ENCODE measurements at places on chromosomes 6 and 20. TPM values are rescaled to one million over a fixed set of nuclear protein-coding genes. Genes with fewer than 3 reads are reported as not detected.

GRCh38 chr20:36720510-36720909 is 25.4 kb downstream of the NDRG3 start:
- no peak overlapping the region for H3K27ac ChIP-seq
- H3K4me1 ChIP-seq = no peaks in the 10 kb centered on the region
- H3K27me3 ChIP-seq = no peaks in the 10 kb centered on the region
- DNase-seq = no peak
- H3K4me3 ChIP-seq = no peak overlapping the region

DNA sequence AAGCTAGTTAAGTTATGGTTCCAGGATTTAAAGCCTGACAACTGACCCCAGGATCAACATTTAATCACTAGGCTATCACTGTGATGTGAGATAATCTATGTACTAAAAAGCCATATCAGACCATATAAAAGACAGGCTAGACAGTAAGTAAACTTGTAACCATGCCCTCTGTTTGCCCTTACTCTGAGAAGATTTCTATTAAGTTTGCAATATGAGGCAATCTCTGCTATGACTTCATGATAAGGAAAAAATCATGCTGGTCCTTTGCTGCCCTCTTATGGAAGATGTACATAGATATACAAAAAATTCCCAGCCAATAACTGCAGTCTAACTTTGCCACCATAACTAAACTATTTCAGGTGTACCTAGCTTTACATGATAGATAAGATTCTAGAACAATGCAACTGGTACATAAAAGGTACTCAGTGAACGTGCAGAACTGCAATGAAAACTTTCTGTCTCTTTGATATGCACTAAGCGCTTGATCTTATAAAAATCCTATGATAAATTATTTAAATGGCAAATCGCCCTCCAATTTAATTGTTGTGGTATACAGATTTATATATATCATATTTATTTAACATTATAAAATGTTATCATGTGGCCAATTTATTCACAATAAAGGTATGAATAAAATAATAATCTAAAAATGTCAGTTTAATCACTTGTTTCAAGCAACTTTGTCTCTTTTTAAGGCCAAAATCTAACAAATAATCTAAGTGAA is 70.5 kb downstream of the FAM217A start:
- no peak overlapping the region for H3K27ac ChIP-seq
- H3K27me3 ChIP-seq = no peaks in the 10 kb centered on the region
- no peak overlapping the region for H3K4me3 ChIP-seq
- peaks cover 7% of the 10 kb centered on the region for H3K4me1 ChIP-seq
- H3K36me3 ChIP-seq = no peaks in the 10 kb centered on the region
- no peak for DNase-seq

The CPXM1 gene
- total RNA-seq = 3.6 TPM

DNA sequence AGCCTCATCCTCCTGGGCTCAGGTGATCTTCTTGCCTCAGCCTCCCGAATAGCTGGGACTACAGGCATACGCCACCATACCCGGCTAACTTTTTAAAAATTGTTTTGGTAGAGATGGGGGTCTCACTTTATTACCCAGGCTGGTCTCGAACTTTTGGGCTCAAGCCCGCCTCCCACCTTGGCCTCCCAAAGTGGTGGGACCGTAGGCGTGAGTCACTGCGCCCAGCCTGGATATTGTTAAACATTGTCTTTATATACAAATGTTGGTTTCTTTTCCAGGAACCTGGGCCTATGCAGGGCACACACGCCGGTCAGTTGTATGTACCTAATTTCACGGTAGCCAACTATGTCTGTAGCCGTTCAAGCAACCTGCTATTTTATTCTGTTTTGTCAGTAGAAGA is 60.1 kb downstream of the SYNJ2 start:
- H3K4me1 ChIP-seq = peaks cover 18% of the 10 kb centered on the region
- H3K27me3 ChIP-seq = no peaks in the 10 kb centered on the region
- H3K4me3 ChIP-seq = no peak overlapping the region
- no peak for DNase-seq
- no peak overlapping the region for H3K27ac ChIP-seq
- H3K36me3 ChIP-seq = no peaks in the 10 kb centered on the region

DNA sequence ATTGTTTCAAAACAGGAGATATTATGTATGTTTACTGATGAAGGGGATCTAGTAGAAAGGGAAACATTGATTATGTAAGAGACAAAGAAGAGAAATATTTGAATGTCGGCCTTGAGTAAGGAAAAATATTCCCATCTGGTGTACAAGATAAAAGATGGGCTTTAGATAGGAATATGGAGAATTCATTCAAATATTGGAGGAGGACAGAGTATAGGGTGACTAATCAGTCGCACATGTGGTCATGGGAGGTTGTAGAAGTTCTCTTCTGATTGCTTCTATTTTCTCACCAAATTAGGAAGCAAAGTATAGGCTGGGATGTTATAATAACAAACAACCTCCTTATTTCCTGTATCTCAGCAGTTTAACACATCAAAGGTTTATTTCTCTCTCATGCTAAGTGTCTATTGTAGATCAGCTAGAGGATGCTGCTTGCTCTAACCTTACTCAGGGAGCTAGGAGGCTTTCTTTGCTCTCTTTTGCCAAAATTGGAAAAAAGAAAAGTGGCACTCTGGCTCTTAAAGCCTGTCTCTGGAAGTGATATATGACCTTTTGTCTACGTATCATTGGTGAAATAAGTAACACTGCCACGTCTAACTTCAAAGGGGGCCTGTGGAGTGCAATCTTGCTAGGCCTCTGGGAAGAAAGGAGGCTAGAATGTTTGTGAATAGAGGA is 1.2 kb upstream of the HDDC2 start:
- no peaks in the 10 kb centered on the region for H3K27me3 ChIP-seq
- H3K27ac ChIP-seq = peak overlapping the region; percentile 93
- H3K4me3 ChIP-seq = no peak overlapping the region
- H3K36me3 ChIP-seq = peaks cover 4% of the 10 kb centered on the region
- no peak for DNase-seq
- peaks cover 9% of the 10 kb centered on the region for H3K4me1 ChIP-seq

The C6orf141 gene
- total RNA-seq = 1.5 TPM

GRCh38 chr6:114068116-114068515 is 97.2 kb upstream of the HDAC2 start:
- H3K27me3 ChIP-seq = no peaks in the 10 kb centered on the region
- no peak overlapping the region for H3K4me3 ChIP-seq
- DNase-seq = no peak
- no peaks in the 10 kb centered on the region for H3K36me3 ChIP-seq

- H3K27ac ChIP-seq = no peak overlapping the region
- no peak for DNase-seq
- H3K4me3 ChIP-seq = no peak overlapping the region
Observed at GRCh38 chr6:87027021-87027420, 67.9 kb downstream of the CGA start.

The CD24 gene
- 24.2 TPM for total RNA-seq

DNA sequence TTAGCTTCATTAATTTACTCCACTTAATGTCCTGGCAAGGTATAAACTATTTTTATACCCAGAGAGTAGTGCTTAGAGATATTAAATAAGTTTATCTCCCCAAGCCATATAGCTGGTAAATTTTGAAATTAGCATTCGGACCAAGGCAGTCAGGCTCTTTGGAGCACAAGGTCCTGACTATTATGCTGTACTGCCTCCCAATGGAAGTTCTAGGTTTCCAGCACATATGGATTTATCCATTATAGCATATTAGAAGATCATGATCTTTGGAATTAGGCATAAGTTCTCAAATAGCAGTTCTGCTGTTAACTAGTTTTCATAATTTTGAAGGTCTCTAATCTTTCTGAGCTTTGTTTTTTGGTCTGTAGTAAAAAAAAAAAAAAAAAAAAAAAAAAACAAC is 835.3 kb upstream of the EPHA7 start:
- no peaks in the 10 kb centered on the region for H3K36me3 ChIP-seq
- DNase-seq = no peak
- H3K4me1 ChIP-seq = no peaks in the 10 kb centered on the region
- H3K4me3 ChIP-seq = no peak overlapping the region

DNA sequence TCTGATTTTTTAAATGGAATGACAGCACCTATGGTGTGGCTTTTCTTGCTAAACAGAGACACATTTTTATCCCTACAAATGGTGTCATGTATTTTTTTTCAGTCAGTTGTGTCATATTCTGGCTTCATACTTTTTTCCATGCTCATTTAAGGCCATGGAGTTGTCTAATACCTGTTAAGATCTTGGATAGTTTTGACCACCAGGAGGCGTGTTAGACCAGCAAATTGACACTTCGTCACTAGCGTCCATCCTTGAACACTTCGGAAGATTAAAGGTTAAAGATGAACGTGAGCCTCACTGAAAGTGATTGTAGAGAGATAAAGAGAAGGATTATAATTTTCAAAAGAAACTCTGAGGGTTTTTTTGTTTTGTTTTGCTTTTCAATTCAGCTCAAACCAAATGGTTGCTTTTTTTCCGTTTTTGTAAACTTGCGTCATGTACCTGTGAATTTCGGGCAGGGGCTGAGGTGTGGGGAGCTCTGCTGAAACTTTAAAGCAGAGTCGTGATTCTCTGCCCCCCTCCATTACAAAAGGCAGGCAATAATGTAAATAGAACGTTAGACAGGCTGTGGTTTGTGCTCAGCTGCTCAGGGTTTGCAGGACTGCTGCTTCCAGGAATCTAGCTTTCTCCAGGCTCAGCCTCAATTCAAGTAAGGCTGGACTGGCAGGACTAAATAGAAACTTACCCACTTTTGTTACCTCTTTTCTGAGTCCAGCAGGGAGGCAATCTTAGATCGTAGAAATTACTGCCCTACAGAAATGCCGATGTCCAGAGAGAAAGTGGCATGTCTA is 245.1 kb downstream of the FOXA2 start:
- H3K27ac ChIP-seq = no peak overlapping the region
- no peaks in the 10 kb centered on the region for H3K36me3 ChIP-seq
- DNase-seq = no peak
- H3K4me3 ChIP-seq = no peak overlapping the region
- H3K4me1 ChIP-seq = no peaks in the 10 kb centered on the region

GRCh38 chr6:67594366-67594765 is 1040.7 kb upstream of the ADGRB3 start:
- H3K4me3 ChIP-seq = no peak overlapping the region
- H3K27me3 ChIP-seq = no peaks in the 10 kb centered on the region
- H3K27ac ChIP-seq = no peak overlapping the region
- DNase-seq = no peak
- H3K4me1 ChIP-seq = no peaks in the 10 kb centered on the region
- no peaks in the 10 kb centered on the region for H3K36me3 ChIP-seq

DNA sequence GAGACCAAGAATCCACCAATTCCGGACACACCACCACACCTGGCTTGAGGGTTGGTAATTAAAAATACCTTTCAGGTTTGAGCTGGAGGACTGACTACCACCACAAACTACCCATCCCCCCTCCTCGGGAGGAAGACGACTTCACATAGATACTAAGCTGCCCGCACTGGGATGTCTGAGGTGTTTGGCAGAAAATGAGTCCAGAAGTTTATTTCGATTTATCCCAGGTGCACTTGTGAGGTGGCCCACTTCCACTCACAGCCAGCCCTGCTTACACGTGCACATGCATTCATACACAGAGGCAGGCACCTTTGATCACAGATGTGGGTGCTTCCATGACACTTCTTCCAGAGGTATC is 187.1 kb downstream of the ID4 start:
- no peak for DNase-seq
- no peak overlapping the region for H3K4me3 ChIP-seq
- H3K27ac ChIP-seq = no peak overlapping the region
- no peaks in the 10 kb centered on the region for H3K36me3 ChIP-seq
- no peaks in the 10 kb centered on the region for H3K4me1 ChIP-seq
- H3K27me3 ChIP-seq = no peaks in the 10 kb centered on the region

The GLP1R gene
- total RNA-seq = 0.09 TPM

GRCh38 chr6:45679631-45680030 is 301.9 kb upstream of the SUPT3H start:
- no peaks in the 10 kb centered on the region for H3K4me1 ChIP-seq
- no peak for DNase-seq
- no peaks in the 10 kb centered on the region for H3K36me3 ChIP-seq
- no peak overlapping the region for H3K4me3 ChIP-seq

The RBPJL gene
- not detected for total RNA-seq

- no peak overlapping the region for H3K27ac ChIP-seq
- H3K27me3 ChIP-seq = no peaks in the 10 kb centered on the region
- no peak overlapping the region for H3K4me3 ChIP-seq
Observed at GRCh38 chr6:21694168-21694567, 100.6 kb downstream of the SOX4 start.

GRCh38 chr6:11011787-11012234 is 32.3 kb downstream of the ELOVL2 start:
- no peaks in the 10 kb centered on the region for H3K4me1 ChIP-seq
- no peak overlapping the region for H3K27ac ChIP-seq
- no peak overlapping the region for H3K4me3 ChIP-seq
- DNase-seq = no peak
- H3K27me3 ChIP-seq = no peaks in the 10 kb centered on the region

- H3K27ac ChIP-seq = no peak overlapping the region
- H3K4me1 ChIP-seq = no peaks in the 10 kb centered on the region
- no peak overlapping the region for H3K4me3 ChIP-seq
- H3K27me3 ChIP-seq = no peaks in the 10 kb centered on the region
Observed at GRCh38 chr6:107550241-107550840, 60.4 kb downstream of the SOBP start.

The DDRGK1 gene
- 113 TPM for total RNA-seq

- peaks cover 4% of the 10 kb centered on the region for H3K36me3 ChIP-seq
- H3K27me3 ChIP-seq = no peaks in the 10 kb centered on the region
- H3K4me3 ChIP-seq = no peak overlapping the region
Observed at GRCh38 chr6:129606664-129607063, 103.3 kb downstream of the ARHGAP18 start.

GRCh38 chr6:49939993-49940498 is 23.9 kb downstream of the DEFB114 start:
- H3K4me1 ChIP-seq = no peaks in the 10 kb centered on the region
- H3K27me3 ChIP-seq = no peaks in the 10 kb centered on the region
- no peak overlapping the region for H3K27ac ChIP-seq
- no peak for DNase-seq
- no peaks in the 10 kb centered on the region for H3K36me3 ChIP-seq
- H3K4me3 ChIP-seq = no peak overlapping the region

GRCh38 chr20:61815678-61816077 is 250.0 kb downstream of the TAF4 start:
- H3K36me3 ChIP-seq = no peaks in the 10 kb centered on the region
- H3K27me3 ChIP-seq = no peaks in the 10 kb centered on the region
- no peak overlapping the region for H3K27ac ChIP-seq
- no peak for DNase-seq
- no peak overlapping the region for H3K4me3 ChIP-seq

DNA sequence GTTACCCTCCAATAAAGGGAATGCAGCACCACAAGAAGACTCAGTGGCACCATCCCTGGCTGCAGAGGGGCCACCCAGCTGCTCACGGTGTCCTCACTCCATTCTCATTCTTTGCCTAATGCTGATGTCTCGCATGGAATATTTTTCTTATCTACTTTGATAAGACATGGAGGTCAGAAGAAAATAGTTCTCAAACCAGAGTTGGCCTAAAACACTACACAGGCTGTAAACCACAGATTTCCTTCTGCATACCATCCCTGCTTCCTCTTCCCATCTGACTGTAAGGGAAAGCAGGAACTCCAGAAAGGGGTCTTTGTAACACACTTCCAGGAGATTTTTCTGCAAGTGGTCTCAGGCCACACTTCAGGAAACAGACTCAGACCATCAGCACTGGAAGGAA is 43.1 kb upstream of the CD93 start:
- H3K27ac ChIP-seq = no peak overlapping the region
- no peaks in the 10 kb centered on the region for H3K27me3 ChIP-seq
- no peaks in the 10 kb centered on the region for H3K36me3 ChIP-seq
- H3K4me1 ChIP-seq = peaks cover 64% of the 10 kb centered on the region

GRCh38 chr20:57938158-57939108 is 228.6 kb upstream of the PMEPA1 start:
- no peaks in the 10 kb centered on the region for H3K36me3 ChIP-seq
- H3K4me1 ChIP-seq = peaks cover 5% of the 10 kb centered on the region
- H3K27me3 ChIP-seq = no peaks in the 10 kb centered on the region
- DNase-seq = no peak
- no peak overlapping the region for H3K27ac ChIP-seq

The CST2 gene
- 0.29 TPM for total RNA-seq

The KHDC1L gene
- total RNA-seq = not detected

The SNX21 gene
- 38.4 TPM for total RNA-seq
